ENCODE measurements at places on chromosomes 4 and X. TPM values are rescaled to one million over a fixed set of nuclear protein-coding genes. Genes with fewer than 3 reads are reported as not detected.

DNA sequence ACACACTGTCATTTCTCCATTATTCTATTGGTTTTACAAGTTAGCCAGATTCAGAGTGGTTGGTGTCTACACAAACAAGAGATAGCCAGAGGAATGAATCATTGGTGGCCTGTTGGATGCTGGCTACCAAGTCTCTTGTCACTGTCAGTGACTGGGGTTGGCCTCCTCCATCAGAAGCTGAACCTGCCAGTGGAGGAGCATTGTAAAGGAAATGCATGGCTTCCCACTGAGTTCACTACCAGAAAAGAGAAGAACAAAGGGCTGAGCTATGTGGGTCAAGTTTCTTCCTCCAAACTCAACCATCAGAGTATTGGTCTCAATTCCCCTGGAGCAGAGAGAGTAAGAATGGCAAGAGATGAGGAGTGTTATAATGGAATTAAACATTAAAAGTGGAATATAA lies 26.5 kb upstream of the ANKRD50 start:
- no peaks in the 10 kb centered on the region for H3K36me3 ChIP-seq
- H3K27ac ChIP-seq = no peak overlapping the region
- no peaks in the 10 kb centered on the region for H3K4me1 ChIP-seq
- no peak for DNase-seq
- no peak overlapping the region for H3K4me3 ChIP-seq

GRCh38 chrX:138298268-138298667 lies 413.2 kb downstream of the FGF13 start:
- H3K4me1 ChIP-seq = no peaks in the 10 kb centered on the region
- H3K27ac ChIP-seq = no peak overlapping the region
- DNase-seq = no peak
- H3K4me3 ChIP-seq = no peak overlapping the region

ADH1B gene
- 0.10 TPM for polyA plus RNA-seq

HPGD gene
- not detected for polyA plus RNA-seq

- peak; percentile 15 for DNase-seq
- H3K36me3 ChIP-seq = peaks cover 10% of the 10 kb centered on the region
Observed at GRCh38 chrX:2243913-2244460, 256.8 kb downstream of the DHRSX start.

EMCN gene
- polyA plus RNA-seq = not detected

GRCh38 chr4:173508386-173509035 lies 21.5 kb downstream of the HAND2 start:
- H3K27me3 ChIP-seq = peaks cover 75% of the 10 kb centered on the region
- no peak for DNase-seq
- no peak overlapping the region for H3K27ac ChIP-seq
- no peaks in the 10 kb centered on the region for H3K36me3 ChIP-seq

- no peak overlapping the region for H3K27ac ChIP-seq
- no peak overlapping the region for H3K4me3 ChIP-seq
- no peak for DNase-seq
- peaks cover 10% of the 10 kb centered on the region for H3K27me3 ChIP-seq
- no peaks in the 10 kb centered on the region for H3K36me3 ChIP-seq
- H3K4me1 ChIP-seq = peaks cover 2% of the 10 kb centered on the region
Observed at GRCh38 chrX:41005445-41005992, 79.7 kb upstream of the USP9X start.

Data from IMR-90 (cell line).